ENCODE measurements at places on chromosomes 5 and 9. TPM values are rescaled to one million over a fixed set of nuclear protein-coding genes. Genes with fewer than 3 reads are reported as not detected.

LHX3 gene
- not detected for total RNA-seq

HAPLN1 gene
- total RNA-seq, result 0.27 TPM

RGS7BP gene
- not detected for total RNA-seq

CCNI2 gene
- 3.4 TPM for total RNA-seq

ANKRD31 gene
- total RNA-seq, result not detected

FOXD4 gene
- total RNA-seq, result not detected

STPG3 gene
- not detected for total RNA-seq

DDX4 gene
- total RNA-seq, result not detected

SH3PXD2B gene
- 1.6 TPM for total RNA-seq

IL4 gene
- not detected for total RNA-seq

PKD2L2 gene
- total RNA-seq, result not detected

C7 gene
- 0.90 TPM for total RNA-seq

CENPK gene
- total RNA-seq, result 32.0 TPM

TMEM250 gene
- 38.4 TPM for total RNA-seq

C9orf50 gene
- not detected for total RNA-seq

SRD5A1 gene
- total RNA-seq, result 20.1 TPM

NDUFAF2 gene
- 37.6 TPM for total RNA-seq

PHF24 gene
- total RNA-seq, result not detected

KCNV2 gene
- total RNA-seq, result 0.11 TPM

SLC34A3 gene
- not detected for total RNA-seq

PLAC8L1 gene
- total RNA-seq, result not detected

ADAMTSL1 gene
- 0.10 TPM for total RNA-seq

Measured in GM12878 (cell line).